T-cell (primary cell): ENCODE measurements at places on chromosomes 5 and 9. TPM values are rescaled to one million over a fixed set of nuclear protein-coding genes. Genes with fewer than 3 reads are reported as not detected.

GRCh38 chr5:68949256-68949655 is 144.6 kb upstream of the SLC30A5 start:
- no peak for DNase-seq

GRCh38 chr9:5375091-5375490 is 35.4 kb upstream of the RLN1 start:
- DNase-seq: no peak

GRCh38 chr5:55934115-55934613 is 60.6 kb downstream of the IL6ST start:
- no peak for DNase-seq

DNA sequence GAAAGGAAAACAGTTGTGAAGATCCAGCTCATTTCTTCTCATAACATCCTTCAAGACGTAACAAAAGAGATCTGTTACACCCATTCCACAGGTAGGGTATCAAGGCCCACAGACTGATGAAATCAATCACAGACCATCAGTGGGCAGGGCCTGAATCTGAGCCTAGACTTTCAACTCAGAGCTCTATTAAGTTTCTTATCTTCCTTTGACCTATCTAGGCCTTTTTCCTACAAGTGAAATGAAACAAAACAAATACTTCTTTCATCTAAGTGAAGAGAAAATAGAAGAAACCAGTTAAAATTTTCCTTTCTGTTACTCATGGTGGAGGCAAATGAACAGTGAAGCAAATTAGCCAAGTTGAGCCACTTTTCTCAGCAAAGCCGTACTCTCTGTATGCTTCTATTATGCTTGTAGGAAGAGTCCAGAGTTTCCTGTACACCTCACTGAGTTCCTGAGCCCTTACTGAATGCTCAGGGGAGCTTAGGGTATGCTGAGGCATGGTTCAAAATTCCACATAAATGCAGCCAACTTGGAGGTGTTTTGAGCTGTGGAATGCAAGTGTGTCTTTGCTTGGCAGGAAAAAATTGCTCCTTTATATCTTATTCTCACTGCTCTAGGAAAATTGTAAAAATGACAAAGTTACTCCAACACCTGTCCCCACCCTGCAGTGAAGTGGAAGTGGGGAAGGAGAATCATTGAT is 91.9 kb downstream of the FEM1C start:
- DNase-seq: no peak

DNA sequence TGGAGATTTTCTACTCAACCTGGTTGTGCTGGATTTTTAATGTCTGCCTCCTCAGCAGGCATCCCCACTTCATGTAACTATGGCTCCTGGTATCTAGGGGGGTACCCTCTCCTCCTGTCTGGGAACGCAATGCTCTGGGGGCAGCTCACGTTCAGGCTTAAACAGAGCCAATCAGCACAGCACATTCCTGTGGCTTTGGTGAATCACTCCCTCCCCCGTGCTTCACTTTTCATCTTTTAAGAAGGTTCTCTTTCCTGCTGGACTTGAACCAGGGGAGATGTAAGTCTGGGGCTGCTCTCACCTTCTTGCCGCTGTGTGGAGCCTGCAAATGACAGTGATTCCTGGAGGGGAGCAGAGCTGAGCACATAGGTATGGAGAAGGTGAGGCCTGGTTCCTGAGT is 101.2 kb downstream of the MSX2 start:
- DNase-seq: no peak

- DNase-seq: no peak
Observed at GRCh38 chr5:99030906-99031440, 102.2 kb upstream of the CHD1 start.

GRCh38 chr5:6574111-6574510 is 58.7 kb downstream of the NSUN2 start:
- no peak for DNase-seq

- DNase-seq: no peak
Observed at GRCh38 chr9:122835313-122835731, 6.9 kb upstream of the PDCL start.

DNA sequence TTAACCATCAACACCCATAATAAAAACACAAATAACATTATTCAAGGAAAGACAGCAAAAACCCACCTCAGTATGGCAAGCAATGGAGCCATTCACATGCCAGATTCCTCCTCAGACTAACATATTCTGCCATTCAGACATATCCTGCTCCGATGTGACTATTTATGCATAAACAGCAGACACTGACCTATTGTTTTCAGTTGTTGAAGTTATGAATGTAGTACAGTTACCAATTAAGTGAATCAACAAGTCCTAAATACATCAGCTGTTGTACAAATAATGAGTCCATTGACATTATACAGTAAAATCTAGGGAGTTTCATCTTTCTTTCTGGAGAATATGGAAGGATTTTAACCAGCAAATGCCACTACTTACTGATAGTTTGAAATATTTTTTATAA is 131.7 kb downstream of the DENND1A start:
- no peak for DNase-seq

- DNase-seq: no peak
Observed at GRCh38 chr5:149930749-149931574, 13.6 kb downstream of the PDE6A start.

GRCh38 chr9:97046228-97046627 is 7.3 kb upstream of the CTSV start:
- DNase-seq: no peak

DNA sequence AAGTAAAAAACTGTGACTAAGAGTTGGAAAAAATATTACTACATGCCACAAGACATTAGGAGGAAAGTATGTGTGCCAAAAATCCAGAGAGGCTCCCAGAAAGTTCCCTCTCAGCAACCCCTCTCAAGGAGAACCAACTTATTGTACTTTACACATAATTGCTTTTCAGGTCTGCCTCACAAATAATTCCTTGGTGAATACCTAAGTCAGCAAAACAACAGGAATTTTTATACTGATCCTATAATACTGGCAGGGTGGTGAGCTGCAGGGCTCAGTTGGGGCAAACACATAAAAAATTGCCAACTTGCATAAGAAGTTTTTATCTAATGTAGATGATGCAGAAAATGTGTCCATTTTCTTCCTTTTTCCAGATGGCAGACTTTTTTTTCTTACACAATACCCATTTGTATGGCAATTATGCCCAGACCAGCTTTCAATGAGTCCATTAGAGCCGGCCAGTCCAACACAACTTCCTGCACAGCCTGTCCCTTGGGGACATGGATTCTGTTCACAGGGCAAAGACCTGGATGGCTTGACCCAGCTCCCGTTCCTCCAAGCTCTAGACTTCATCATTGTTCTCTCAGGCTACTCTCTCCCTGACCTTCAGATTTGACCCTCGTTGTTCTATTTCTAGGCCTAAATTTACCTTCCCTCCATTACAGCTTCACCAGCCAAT is 31.3 kb downstream of the MARCHF3 start:
- no peak for DNase-seq

GRCh38 chr9:71987471-71988371 is 72.7 kb downstream of the C9orf57 start:
- no peak for DNase-seq

DNA sequence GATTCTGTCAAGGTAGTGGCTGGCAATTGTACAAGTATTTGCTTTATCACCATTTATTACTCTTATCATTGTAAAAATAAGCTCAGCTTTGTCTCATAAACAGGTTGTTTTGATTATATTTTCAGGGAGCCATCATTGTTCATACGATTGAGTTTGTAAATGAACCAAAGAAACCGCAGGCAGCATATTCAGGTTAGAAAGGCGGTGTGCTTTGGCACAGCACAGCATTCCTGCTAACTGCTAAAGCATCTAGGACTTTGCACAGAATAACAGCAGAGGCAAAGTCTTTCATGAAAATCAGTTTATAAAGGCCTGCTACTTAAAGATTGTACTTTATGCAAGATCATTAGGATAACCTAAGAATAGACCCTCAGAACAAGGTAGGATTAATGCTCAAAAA is 281.5 kb upstream of the SLC24A2 start:
- no peak for DNase-seq

DNA sequence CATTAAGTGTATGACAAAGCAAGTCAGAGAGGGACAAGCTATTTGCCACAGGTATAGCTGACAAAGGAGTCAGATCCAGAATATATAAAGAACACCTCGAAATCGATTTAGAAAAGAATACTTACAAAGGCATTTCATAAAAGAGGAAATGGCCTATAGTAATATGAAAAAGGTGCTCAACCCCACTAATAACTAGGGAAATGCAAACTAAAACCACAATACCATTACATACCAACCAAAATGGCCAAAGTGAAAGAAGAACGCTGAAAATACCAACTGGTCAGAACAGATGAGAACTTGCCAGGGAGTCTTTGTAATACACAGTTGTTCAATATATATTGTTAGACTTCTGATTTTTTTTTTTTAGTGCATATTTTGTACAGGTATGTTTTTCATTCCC is 152.9 kb downstream of the CDC42SE2 start:
- no peak for DNase-seq

- DNase-seq: no peak
Observed at GRCh38 chr9:99595796-99596195, 225.9 kb upstream of the NR4A3 start.

DNA sequence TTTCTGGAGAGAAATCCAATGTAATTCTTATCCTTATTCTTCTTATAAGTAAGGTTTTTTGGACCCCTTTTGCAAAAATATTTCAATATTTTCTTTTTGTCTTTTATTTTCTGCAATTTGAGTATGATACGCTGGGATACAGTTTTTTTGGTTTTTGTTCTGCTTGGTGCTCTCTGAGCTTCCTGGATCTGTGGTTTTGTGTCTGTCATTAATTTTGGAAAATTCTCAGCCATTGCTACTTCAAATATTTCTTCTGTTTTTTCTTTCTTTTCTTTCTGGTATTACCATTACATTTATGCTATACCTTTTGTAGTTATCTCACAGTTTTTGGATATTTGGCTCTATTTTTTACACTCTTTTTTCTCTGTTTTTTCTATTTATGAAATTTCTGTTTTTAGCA is 50.1 kb downstream of the ZNF618 start:
- DNase-seq: no peak

GRCh38 chr5:159211729-159212174 is 2.4 kb upstream of the RNF145 start:
- no peak for DNase-seq

DNA sequence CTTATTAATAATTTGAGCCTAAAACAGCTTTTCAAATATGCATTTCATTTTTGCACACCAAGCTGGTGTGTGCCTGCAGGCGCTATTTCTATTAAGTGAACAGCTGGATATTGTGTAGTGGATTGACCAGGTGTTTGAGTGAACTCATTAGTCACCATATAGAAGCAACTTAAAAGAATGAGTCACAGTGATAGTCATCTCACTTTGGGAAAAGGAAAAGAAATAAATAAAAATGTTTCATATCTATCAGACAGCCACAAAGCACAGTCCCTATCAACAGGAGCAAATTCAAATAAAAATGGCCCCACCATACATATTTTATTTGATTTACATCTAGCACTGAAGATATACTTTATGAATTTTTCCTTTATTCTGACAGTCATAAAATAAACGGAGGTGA is 456.5 kb upstream of the CDH9 start:
- no peak for DNase-seq

DNA sequence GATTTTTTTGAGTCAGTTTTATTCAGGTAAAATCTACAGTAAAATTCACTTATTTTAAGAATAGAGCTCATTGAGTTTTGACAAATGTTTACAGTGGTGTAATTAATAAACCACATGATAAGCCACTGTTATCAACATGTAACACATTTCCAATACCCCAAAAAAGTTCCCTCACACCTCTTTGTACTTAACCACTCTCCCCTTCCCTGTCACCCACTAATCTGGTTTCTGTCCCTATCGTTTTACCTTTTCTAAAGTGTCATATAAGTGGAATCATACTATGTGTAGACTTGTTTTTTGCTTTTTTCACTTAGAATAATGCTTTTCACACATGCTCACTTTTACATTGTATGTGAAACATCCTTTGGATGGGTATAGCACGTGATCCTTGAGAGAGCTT is 127.2 kb downstream of the KDM4C start:
- DNase-seq: no peak

GRCh38 chr9:124467410-124468060 is 17.3 kb downstream of the ADGRD2 start:
- no peak for DNase-seq

GRCh38 chr9:5450359-5451091 is at the start of gene CD274:
CD274 (plus strand) TSS chr9:5450542; CDS start chr9:5456114, 5,572 bp downstream.
- peak; percentile 77 for DNase-seq

DNA sequence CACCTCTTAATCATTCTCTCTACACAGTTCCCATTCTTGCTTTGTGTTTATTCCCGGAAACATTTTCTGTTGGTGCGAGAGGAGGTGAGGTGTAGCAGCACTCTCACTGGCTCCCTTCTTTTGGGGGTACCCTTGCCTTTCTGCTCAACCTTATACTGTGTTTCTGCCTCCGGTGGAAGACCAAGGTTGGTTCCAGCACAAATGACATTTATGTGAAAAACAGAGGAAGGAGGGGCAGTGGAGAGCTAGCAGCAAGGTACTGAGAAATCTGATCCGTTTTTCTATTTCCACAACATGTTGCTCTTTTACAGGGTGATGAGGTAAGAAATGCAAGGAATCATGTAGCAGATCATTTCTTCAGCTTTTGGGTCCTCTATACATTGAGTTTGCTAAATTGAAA is 648.0 kb upstream of the DMAC1 start:
- no peak for DNase-seq

DNA sequence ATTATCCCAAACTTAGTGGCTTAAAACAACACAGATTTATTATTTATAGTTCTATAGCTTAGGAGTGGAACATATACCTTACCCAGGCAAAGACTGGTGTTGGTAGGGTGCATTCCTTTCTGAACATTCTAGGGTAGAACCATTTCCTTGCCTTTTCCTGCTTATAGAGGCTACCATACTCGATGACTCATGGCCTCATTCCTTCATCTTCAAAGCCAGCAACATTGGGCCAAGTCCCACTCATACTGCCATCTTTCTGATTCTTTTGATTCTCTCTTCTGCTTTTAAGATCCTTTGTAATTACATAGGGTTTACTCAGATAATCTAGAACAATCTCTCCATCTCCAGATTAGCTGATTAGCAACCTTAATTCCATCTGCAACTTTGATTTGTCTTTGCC is 452.7 kb upstream of the KLF4 start:
- DNase-seq: no peak

GRCh38 chr5:72379936-72380335 is 59.8 kb downstream of the PTCD2 start:
- DNase-seq: no peak

SOX30 gene
- total RNA-seq: 0.10 TPM

IL13 gene
- 0.44 TPM for total RNA-seq

FBP1 gene
- 3.5 TPM for total RNA-seq

IL33 gene
- not detected for total RNA-seq

GPR150 gene
- total RNA-seq: 1.2 TPM

MEGF10 gene
- 0.47 TPM for total RNA-seq

SAXO1 gene
- total RNA-seq: 0.19 TPM

LPAR1 gene
- total RNA-seq: 0.26 TPM

CLK4 gene
- 93.3 TPM for total RNA-seq

ADRB2 gene
- total RNA-seq: 7.9 TPM

TEX48 gene
- total RNA-seq: not detected

HMCN2 gene
- total RNA-seq: not detected

LRRC19 gene
- total RNA-seq: not detected
